AG04450 (cell line): ENCODE measurements at places on chromosomes 11 and 22.

DNA sequence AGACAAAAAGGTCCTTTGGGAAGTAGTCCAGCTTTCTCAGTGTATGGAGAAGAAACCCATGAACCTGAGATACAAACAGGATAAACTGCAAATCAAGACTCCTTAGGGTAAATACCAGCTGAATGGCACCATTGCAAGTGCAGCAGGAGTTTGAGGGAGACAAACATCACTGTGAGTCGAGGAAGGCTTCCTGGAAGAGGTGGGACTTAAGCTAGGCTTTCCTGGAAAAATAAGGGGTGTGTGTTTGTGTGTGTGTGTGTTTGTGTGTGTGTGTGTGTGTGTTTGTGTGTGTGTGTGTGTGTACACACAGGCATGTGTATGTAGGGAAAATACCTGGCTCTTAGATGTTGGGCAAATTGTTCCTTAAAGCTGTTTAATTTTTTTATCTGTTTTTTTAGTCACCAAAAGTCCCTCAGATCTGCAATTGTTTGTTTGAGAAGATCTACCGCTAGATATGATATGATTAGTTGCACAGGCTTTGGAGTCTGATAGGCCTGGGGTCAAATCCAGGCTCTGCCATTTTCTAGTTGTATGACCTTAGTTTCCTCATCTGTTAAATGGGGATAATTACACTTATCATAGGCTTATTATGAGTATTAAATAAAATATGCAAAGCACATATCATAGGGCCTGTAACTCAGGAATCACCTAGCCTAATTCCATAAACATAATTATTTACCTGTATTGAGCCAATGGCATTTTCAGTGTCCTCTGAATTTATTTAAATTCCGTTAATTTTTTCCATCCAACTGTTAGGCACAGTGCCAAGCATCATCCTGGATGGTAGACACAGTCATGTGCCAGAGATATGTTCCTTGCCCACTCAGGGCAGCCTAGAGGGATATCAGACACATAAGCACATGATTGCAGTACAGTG is 85.6 kb upstream of the EED start:
- no peak for DNase-seq

- DNase-seq, result no peak
These were observed 21.5 kb downstream of the C22orf23 start for GRCh38 chr22:37931893-37932389.

DNA sequence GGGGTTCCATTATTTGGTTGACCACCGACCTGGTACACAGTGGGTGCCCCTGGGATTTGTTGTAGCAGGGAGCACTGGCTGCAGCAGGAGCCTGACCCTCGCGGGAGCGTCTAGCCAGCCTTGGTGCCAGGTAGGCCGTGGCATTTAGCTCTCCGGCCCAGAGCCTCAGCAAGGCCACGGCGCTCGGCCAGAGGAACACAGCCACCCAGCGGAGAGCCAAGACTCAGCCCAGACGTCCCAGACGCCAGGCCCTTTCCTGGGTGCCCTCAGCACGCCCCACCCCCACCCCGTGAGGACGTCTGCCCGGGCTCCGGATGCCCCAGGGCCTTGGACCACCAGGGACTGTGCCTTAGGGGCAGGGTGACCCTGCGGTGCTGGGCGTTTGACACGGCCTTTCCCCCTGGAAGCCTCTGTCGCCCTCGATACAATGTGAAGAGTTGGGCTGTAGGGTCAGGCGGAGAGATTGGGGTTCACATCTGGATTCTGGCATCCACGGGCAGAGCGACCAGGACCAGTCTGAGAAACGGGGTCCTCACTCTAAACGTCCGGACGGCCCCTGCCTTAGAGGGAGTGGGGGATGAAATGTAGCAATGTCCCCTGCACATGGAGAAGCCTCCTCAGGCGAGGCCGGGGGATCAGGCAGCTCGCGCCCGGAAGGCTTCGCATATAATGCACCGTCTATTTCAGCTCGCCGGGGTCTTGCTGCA is 99.2 kb upstream of the FGF3 start:
- DNase-seq, result no peak

DNA sequence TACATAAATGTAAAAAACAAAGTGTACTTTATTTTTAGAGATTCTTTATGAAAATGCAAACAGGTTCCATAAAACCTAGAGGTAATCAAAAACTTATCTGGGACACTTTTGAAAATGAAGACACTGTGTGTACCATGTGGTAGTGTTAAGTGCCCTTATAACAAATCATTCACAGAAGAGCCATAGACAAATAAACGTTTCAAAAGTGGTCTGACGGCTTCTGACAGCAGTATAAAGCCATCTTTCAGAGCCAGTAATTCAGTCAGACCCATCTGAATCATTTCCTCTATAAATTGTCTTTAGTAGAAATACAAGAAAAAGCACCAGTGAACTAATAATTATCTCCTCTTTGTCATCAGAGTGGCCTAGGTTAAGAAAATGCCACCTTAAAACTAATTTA is 100.0 kb downstream of the PAX6 start:
- DNase-seq, result no peak

GRCh38 chr11:103880968-103881367 is 155.5 kb upstream of the DDI1 start:
- no peak for DNase-seq

DNA sequence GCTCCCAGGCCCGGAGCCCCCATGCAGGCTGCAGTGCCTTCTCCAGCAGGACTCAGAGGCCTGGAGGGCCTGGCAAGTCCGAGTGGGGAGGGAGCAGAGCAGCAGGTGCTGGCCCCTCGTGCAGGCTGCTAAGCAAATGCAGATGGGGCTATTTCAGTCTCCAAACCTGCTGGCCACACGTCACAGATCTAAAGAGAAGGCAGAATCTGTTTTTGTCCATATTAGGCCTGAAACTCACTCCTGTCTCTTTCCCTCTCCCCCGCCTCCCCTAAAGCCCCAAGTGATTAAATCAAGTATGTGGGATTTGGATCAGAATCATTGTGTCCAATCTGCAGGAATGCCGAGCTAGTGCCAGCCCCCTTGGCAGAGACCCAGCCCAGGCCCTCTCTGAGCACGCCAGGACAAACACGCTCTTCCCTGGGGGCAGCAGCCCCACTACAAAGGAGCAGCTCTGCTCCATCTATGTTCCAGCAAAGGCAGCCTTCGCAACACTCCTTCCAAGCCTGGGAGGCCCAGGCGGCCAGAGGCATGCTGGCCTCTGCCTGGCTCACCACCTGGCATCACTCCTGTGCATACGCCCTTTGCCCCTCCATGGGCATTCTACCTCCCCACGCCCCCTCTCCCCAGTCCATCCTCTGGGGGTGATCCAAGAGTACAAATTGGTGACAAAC is 26.5 kb downstream of the RPL27A start:
- DNase-seq, result peak; percentile 94
